EL (cell line): ENCODE measurements at places on chromosomes 3 and 15.

DNA sequence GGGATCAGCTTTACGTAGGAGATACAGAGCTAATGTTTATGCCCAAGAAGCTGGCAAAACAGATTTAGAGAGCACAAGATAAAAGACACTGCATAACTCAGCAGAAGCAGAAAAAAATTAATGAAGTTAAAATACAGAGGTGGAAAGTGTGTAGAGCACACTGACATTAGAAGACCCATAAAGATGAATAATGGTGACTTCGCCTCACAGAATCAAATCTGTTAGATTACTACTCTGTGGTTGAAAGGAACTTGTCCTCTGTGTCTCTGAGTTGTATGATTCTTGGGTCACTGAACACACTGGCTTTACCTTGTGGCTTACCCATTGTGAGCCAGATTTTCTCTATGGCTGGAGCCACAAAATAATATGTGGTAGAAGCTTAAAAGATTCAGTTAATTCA, 224.4 kb downstream of the PLCH1 start:
- no peak for DNase-seq

GRCh38 chr3:107271787-107272387, 105.4 kb upstream of the CCDC54 start:
- DNase-seq: peak; percentile 49

- no peak for DNase-seq
These were observed 971 bp downstream of the C3orf22 start for GRCh38 chr3:126557761-126558160.

DNA sequence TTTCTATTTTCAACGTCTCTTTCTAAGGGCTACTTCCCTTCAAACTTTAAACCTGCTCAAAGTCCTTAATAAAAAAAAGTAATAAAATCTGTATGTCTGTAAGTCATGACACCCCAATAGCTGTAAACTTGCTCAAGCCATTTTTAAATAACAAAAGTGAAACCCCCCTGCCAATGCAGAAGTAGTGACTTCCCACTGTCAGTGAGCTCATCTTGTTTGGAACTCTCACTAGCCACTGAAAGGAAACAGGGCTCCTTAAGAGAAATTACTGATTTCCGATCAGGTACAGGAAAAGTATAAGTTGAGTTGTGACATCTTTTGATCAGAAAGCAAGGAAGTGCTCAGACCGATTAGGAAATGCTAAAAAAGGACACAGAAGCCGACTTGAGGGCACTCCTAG, 27.6 kb upstream of the GPR171 start:
- no peak for DNase-seq

DNA sequence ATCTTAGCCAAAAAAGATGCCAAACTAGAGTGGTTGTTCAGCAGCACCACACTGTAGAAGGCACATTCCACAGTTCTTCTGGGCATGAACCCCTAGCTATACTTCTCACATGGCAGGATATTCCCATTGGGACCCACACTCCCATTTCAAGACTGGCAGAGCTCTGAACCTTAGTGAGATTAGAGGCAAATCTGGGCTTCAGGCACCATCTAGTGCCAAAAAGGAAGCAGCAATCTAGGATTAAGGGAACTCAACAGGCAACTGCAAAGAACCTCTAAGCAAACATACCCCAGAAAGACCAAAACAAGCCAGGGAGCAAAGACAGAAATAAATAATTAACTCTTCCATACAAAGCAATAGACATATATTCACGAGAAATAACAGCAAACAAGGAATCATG, 66.2 kb downstream of the TAFA4 start:
- no peak for DNase-seq

- DNase-seq: no peak
These were observed 645.9 kb downstream of the CADM2 start for GRCh38 chr3:85604641-85605040.

DNA sequence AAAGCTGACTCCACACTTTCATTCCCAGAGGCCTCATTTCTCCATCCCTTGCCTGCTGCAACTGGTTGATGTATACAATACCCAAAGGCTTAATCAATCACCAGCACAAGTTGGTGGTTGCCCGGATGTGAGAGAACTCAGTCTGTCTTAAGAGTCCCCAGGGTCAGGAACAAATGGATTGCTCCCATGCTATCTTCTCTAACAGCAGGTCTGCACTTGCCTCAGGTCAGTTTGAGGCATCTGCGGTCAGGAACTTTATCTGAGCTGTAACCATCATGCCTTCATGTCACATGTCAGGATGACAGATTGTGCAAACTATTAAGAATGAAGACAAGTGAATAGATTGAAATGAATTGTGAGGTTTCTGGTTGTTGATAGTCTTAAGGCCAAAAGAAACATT, 56.1 kb downstream of the BFSP2 start:
- no peak for DNase-seq

DNA sequence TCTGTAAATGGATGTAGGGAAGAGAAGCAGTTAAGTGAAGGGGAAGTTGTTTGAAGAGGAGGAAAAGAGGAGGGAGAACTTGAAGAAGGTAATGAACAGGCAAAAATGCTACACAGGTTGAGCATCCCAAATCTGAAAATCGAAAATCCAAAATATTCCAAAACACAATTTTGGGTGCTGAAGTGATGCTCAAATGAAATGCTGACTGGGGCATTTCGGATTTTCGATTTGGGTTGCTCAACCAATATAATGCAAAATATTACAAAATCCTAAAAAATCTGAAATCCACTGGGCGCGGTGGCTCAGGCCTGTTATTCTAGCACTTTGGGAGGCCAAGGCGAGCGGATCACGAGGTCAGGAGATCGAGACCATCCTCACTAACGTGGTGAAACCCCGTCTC, 61.9 kb upstream of the CDAN1 start:
- DNase-seq: no peak

DNA sequence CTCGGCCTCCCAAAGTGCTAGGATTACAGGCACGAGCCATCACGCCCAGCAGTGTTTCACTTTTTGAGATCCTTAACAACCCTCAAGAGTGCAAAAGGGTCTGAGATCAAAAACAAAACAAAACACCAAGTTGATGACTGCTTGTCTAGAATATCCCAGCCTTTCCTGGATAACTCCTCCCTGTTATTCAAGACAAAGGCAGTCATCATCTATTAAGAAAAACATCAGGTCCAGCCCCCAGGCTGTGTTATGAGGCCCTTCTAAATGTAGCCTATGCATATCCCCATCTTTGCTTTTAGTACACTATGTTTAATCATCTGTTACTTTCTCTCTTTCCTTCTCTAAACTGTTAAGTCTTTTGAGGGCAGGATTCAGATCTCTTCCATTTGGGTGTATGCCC, 150.1 kb upstream of the FHIT start:
- no peak for DNase-seq

DNA sequence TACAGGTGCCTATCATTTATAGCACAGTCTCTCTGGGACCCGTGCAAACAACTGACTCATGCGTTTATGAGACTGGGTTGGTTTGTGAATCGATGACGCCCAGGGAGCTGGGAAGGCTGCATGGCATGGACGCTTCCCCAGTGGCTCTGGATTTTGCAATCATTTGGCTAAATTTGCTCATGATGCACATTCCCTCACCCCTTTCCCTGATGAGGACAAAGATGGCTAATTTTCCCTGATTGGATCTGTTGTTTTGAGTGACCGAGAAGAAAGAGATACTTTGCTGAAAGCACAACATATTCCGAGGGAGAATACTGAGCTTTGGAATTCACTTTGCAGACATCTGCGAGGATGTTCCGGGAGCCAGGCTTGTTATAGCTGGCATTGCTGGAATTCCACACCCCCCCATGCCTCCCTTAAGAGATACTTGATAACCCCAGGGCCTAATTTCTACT, 51.1 kb downstream of the CGNL1 start:
- peak; percentile 72 for DNase-seq

GRCh38 chr15:77695961-77696582, 63.4 kb upstream of the LINGO1 start:
- DNase-seq: no peak

DNA sequence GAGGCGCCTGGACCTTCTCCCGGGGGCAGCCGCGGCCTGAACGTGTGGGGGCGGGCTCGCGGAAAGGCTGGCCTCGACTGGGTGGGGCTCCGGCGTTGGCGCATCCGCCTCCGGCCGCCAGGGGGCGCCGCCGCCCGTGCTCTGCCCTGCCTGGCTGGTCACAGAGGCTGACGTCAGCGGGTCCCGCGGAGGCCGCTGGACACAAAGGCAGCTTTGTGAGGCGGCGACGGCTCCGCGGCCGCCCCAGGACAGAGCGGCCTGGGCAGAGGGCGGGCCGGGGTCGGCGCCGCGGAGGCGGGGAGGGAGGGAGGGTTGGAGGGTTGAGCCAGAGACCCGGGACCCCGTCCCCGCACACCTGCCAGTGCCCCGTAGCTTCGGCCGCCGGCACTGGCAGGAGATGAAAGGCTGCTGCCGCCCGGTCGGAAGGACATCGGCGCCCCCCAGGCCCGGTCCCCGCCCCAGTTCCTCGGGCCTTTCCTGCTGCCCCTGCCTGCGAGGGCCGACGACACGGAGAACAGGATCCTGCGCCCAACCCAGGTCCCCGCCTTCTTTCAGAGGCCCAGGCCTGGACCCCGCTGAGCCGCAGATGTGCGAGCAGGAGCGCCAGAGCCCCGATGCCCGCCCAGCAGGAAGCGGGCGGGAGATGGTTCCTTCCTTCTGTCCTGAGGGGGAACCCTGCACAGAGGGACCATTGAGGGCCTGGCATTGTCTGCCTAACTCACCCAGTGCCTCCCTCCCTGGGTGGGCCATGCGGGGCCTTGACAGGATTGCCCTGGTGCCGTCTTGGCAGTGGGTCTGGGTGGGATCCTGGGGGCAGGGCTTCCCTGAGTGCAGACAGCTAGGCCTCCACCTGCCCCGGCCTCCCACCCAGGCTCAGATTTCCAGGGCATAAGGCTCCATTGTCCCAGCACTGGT, 8.7 kb upstream of the SEMA3B start:
- peak; percentile 91 for DNase-seq

DNA sequence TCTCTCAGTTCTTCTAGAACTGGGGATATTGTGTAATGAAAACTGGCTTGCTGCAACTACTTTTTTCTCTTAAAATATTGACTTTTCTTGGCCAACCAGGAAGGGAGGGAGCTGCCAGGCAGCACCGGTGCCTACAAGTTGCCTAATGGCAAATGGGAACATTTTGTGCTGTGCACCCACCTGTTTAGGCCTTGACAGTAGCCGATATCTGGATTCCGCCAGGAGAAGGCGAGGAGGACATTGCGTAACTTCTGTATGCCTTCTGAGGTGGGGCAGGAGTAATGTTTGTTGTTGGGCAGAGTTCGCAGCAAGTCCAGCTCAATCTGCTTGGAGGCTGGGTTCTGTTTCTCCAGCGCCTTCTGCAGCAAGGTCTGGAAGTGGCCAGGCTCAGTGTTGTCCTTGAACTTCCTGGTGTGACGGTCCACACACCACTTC, 64.9 kb downstream of the TBC1D2B start:
- DNase-seq: no peak

DNA sequence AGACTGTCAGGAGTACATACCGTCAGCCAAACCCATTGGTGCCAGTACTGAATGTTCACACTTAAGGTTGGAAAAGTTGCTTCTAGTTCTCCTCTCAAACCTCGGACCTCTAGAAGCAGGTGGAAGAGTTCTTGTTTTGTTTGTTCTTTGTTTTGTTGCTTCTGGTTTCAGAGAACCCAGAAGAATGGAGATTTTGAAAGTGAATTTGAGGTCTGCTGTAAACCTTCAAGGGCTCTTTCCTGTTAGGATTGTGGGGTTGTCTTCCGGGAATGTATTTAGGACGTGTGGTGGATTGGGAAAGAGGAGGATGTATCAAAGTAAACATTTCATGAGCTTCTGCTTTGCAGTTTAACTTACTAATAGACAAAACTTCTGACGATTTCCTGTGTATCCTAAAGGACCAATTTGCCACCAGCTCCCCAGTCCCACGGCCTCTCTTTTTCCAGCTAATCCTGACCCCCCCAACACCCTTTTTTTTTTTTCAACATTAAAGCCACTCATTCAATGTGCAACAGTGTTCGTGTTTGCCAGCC, 50.3 kb downstream of the FILIP1L start:
- DNase-seq: peak; percentile 71

DNA sequence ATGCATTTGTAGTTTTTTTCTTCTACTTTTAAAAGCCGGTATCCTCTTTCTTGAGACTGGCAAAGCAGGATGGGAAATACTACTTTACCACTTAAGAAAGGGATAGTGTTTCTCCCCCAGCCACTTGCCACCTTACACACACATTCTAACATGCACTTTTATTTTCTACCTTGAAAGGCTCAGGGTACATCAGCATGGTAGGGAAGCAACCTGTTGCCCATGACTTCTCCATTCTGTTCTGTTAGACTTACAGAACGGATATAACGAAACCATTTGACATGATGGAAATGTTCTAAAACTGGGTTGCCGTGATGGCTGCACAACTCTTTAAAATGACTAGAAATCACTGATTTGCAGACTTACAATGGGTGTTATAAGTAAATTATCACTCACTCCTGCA, 405.5 kb downstream of the SHQ1 start:
- DNase-seq: no peak

DNA sequence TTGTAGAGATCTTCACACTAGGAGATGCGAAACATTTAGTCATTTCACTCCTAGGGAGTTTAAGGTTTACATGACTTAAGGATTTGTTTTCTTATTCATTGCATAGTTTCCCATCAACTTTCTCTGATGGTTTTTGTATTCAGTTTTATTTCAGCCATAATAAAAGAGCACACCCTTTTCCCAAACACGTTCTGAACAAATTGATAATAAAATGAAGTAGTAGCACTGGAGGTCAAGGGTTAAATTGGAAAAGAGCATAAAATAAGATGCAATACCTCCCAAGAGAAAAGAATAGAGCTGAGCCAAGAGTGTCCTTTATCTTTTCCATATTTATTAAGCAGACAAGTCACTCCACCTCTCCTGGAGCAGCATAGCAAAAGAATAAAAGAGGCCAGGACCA, 104.9 kb downstream of the SYNPR start:
- no peak for DNase-seq

- no peak for DNase-seq
These were observed 1.4 kb downstream of the ATP11B start for GRCh38 chr3:182794455-182795388.

DNA sequence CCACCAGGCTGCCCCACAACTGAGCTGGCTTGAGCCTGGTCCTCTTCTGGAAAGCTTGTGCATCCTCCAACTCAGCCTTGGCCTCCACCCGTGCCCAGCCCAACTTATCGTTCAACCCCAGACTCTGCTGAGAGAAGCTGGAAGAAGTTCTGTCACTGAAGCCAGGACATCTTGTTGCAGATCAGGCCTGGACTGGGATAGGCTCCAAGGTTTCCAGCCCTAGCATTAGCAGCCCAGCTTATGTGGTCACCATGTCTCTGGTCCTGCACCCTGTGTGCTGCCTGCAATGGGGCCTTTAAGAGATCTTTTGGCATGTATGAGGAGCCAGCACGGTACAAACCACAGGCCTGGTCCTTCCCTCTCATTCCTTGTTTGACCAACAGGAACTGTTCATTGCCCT, 15.2 kb upstream of the CAMP start:
- DNase-seq: no peak

- DNase-seq: peak; percentile 46
These were observed 42.2 kb upstream of the GNB5 start for GRCh38 chr15:52233405-52233804.

DNA sequence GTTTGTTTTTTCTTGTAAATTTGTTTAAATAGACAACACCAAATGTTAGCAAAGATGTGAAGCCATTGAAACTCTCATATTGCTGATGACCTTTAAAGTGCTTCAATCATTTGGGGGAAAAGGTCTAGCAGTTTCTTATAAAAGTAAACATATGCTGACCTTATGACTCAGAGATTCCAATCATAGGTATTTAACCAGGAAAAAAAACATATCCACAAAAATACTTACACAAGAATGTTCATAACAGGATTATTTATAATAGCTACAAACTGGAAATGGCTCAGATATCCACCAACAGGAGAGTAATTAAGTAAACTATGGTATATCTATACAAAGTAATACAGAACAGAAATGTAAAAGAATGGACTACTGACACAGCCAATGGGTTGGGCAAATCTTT, 27.1 kb upstream of the RORA start:
- no peak for DNase-seq
